ENCODE measurements at places on chromosomes 7 and 10. TPM values are rescaled to one million over a fixed set of nuclear protein-coding genes. Genes with fewer than 3 reads are reported as not detected.

PON1 gene
- not detected for total RNA-seq

CYP17A1 gene
- not detected for total RNA-seq

IL15RA gene
- total RNA-seq = not detected

SEMA3C gene
- 36.6 TPM for total RNA-seq

UCMA gene
- total RNA-seq = not detected

PPP2R2D gene
- total RNA-seq = 45.0 TPM

MAP3K8 gene
- total RNA-seq = 0.30 TPM

ARL5B gene
- total RNA-seq = 38.4 TPM

GRCh38 chr10:95865814-95866466 is 41.8 kb upstream of the CC2D2B start:
- no peaks in the 10 kb centered on the region for H3K27me3 ChIP-seq
- no peaks in the 10 kb centered on the region for H3K36me3 ChIP-seq
- H3K4me3 ChIP-seq = no peak overlapping the region

DNA sequence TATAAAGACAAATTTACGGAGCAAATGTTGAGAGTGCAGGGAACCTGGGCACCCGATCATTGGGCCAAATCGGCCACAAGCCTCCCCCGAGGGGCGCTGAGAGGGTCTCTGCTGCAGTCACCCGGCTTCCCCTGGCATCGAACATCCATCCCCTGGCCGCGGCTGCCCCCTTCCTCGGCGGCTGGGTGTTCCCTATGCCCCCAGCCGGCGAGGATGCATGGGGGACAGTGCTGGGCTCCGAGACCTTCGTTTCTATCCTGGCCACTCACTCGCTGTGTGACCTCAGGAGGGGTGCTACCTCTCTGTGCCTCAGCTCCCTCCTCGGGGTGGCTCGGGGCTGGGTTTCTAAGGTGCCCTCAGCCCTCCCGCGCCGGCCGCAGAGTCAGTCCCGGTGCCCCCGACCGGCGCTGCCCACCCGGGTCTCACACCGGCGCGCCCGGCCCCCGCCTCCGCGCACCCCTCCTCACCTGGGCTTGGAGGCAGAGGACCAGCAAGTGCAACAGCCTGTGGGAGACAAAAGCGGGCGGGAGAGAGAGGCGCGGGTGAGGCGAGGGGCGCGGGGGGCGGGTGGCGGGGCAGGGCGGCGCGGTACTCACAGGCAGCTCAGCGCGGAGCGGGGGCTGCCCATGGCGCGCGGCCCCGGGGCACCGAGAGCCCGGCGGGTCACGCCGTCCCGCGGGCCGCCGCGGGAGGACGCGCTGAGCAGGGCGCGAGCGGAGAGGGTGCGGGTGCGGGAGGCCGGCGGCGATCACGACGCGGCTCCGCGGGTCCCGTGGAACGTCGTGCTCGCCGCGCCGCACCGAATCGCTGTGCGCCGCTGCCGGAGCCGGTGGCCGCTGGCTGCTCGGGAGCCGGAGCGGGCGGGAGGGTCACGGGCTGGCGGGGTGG is at the start of gene FGF8:
TSS of gene FGF8 (minus strand) at position 842 of the 888 bp plus-strand sequence. CDS start at position 628, 214 bp downstream.
- H3K27me3 ChIP-seq = peaks cover 88% of the 10 kb centered on the region
- no peak for DNase-seq
- no peak within 1 kb of the TSS for H3K4me3 ChIP-seq
- H3K36me3 ChIP-seq = peaks cover 5% of the 10 kb centered on the region
- H3K4me1 ChIP-seq = peaks cover 12% of the 10 kb centered on the region

DNA sequence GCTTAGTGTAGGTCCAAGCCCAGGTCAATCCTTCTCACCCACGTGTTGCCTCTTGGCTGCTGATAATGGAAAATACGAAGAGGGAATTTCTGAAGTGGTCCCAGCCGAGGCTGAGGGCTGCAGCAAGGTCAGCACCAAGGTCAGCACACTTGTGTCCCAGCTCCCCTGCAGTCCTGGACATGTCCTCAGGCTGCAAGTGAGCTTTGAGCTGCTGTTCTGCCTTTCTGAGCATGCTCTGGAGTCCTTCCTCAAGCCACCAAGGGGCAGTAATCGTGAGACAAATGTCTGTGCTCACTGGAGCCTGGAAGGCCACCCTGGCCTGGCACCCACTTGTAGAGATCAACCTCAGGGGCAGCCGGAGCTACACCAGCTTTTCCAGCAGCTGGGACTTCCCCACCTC is 28.3 kb downstream of the DRGX start:
- no peaks in the 10 kb centered on the region for H3K36me3 ChIP-seq
- peaks cover 20% of the 10 kb centered on the region for H3K27me3 ChIP-seq
- no peak overlapping the region for H3K27ac ChIP-seq
- H3K4me1 ChIP-seq = no peaks in the 10 kb centered on the region

- H3K4me3 ChIP-seq = no peak overlapping the region
- peaks cover 35% of the 10 kb centered on the region for H3K4me1 ChIP-seq
- peaks cover 2% of the 10 kb centered on the region for H3K36me3 ChIP-seq
- no peak for DNase-seq
- H3K27ac ChIP-seq = no peak overlapping the region
Observed at GRCh38 chr7:37028909-37029440, 304.7 kb upstream of the AOAH start.

GRCh38 chr7:152180048-152180447 is 154.6 kb downstream of the GALNT11 start:
- no peaks in the 10 kb centered on the region for H3K4me1 ChIP-seq
- DNase-seq = no peak
- no peak overlapping the region for H3K27ac ChIP-seq
- H3K36me3 ChIP-seq = peaks cover 37% of the 10 kb centered on the region
- H3K4me3 ChIP-seq = no peak overlapping the region
- no peaks in the 10 kb centered on the region for H3K27me3 ChIP-seq

DNA sequence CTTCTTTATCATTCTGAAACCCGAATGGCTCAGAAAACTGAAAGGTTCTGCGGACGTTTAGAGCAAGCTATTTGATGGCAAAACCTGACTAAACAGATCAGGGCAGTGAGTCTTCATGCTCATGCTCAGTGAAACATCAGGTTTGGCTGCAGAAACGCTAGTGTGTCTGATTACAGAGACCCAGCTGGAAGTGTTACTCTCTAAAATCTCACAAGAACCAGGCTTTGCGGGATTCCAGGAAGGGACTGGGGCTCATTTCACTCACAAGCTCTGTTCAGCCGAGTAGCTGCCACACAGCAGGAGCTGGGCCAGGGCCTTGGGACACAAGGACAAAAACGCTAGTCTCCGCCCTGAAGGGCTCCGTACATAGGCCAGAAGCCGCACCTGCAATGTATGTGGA is 2.9 kb downstream of the PITRM1 start:
- H3K36me3 ChIP-seq = peaks cover 10% of the 10 kb centered on the region
- no peaks in the 10 kb centered on the region for H3K27me3 ChIP-seq
- no peak overlapping the region for H3K27ac ChIP-seq
- H3K4me1 ChIP-seq = peaks cover 22% of the 10 kb centered on the region
- DNase-seq = no peak

- no peaks in the 10 kb centered on the region for H3K36me3 ChIP-seq
- H3K27ac ChIP-seq = no peak overlapping the region
- H3K27me3 ChIP-seq = no peaks in the 10 kb centered on the region
- no peak overlapping the region for H3K4me3 ChIP-seq
- no peak for DNase-seq
- peaks cover 8% of the 10 kb centered on the region for H3K4me1 ChIP-seq
Observed at GRCh38 chr7:87512906-87513305, 37.4 kb upstream of the ABCB4 start.

GRCh38 chr10:68628576-68629127 is 68.5 kb downstream of the TET1 start:
- H3K36me3 ChIP-seq = peaks cover 16% of the 10 kb centered on the region
- no peaks in the 10 kb centered on the region for H3K4me1 ChIP-seq
- no peak overlapping the region for H3K4me3 ChIP-seq
- peak overlapping the region; percentile 57 for H3K27ac ChIP-seq

Measured in neural crest cell (in vitro differentiated cells).